A549 treated with RU486 at 1 μM for 4 hours (cell line): ENCODE measurements at places on chromosomes 5 and 9. TPM values are rescaled to one million over a fixed set of nuclear protein-coding genes. Genes with fewer than 3 reads are reported as not detected.

The SMIM32 gene
- total RNA-seq = not detected in 5 replicates

The CCDC69 gene
- total RNA-seq = 1.5 to 2.0 TPM (median 1.7 TPM) in 5 replicates

The ENTPD2 gene
- 0.31 to 1.1 TPM (median 0.91 TPM) in 5 replicates for total RNA-seq

The ARID3C gene
- 0.07 to 0.17 TPM (median 0.13 TPM) in 3 of 5 replicates, not detected in the others for total RNA-seq
